Foreskin keratinocyte (primary cell): ENCODE measurements at places on chromosomes 11 and 22. TPM values are rescaled to one million over a fixed set of nuclear protein-coding genes. Genes with fewer than 3 reads are reported as not detected.

- no peak for DNase-seq
Observed at GRCh38 chr11:19746086-19746485, 33.4 kb downstream of the NAV2 start.

DNA sequence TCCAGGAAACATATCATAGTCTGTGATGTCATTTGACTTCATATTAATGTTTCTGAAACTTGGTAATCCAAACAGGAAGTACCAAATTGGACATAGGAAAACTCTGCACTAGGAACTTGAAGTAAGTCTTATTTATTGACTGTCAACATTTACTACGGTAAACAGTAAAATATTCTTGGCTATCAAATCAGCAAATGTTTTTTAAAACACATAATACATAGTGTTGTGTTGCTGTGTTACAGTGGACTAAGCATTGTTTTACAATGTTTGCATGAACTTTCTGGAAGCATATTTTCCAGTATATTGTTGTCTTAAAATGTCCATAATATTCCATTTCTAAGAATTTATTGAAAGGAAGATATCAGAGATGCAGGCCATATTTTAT, 2.8 kb upstream of the OR51E2 start:
- DNase-seq, result no peak

- DNase-seq, result no peak
Observed at GRCh38 chr11:58813693-58814092, 30.8 kb downstream of the GLYATL2 start.

GRCh38 chr11:96960476-96960875, 570.7 kb downstream of the JRKL start:
- no peak for DNase-seq

OR51B5 gene
- not detected in 2 replicates for total RNA-seq
